ENCODE measurements at places on chromosomes 5 and 9.

DNA sequence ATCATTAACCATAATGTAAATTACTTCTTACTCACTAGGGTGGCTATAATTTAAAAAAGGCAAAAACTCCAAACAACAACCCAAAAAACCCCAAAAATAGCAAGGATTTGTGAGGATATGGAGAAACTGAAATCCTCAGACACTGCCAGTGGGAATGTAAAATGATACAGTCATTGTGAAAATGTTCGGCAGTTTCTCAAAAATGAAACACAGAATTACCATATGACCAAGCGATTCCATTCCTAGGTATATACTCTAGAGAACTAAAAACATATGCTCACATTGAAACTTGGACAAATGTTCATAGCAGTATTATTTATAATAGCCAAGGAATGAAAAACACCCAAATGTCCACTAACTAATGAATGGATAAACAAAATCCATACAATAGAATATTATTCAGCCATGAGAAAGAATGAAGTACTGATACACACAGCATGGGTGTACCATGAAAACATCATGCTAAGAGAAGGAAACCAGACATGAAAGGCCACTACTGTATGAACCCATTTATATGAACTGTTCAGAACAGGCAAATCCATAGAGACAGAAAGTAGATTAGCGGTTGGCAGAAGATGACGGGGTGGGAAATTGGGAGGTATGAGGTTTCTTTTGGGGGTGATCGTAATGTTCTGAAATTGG is 119.1 kb downstream of the MAPKAP1 start:
- DNase-seq, result no peak

DNA sequence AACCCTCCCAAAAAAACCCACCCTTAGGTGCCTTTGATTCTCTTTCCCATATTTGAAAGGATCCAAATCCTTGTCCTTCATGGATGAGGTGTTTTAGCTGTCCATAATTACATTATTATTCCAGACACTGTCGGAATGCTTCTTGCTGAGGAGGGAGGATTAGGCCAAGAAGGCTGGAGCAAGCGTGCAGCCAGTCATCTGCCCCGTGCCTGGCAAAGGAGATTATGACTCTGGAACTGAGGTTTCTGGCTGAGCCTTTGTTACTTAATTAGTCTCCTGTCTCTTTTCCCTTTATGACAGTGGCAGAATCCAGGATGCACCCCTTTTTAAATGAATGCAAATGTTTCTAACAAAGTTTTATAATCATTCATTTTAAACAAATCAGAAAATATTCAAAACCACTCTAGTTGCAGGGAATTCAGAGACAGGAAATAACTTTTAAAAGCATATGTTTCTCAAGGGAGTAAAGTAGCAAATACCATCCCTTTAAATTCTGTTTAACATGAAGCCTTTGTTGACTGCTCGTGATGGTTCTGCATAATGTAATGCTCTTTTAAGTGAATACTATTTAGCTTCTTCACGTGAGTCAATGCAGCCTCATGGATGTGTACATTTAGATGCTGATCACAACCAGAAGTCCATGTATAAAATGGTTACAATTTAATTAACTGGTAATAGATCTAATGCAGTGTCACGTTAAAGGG is 69.8 kb downstream of the GALNT10 start:
- no peak for DNase-seq

GRCh38 chr5:79416499-79416898 is 97.4 kb downstream of the HOMER1 start:
- DNase-seq, result no peak

- DNase-seq, result no peak
Measured at GRCh38 chr5:68137511-68138140, 77.9 kb upstream of the PIK3R1 start.

DNA sequence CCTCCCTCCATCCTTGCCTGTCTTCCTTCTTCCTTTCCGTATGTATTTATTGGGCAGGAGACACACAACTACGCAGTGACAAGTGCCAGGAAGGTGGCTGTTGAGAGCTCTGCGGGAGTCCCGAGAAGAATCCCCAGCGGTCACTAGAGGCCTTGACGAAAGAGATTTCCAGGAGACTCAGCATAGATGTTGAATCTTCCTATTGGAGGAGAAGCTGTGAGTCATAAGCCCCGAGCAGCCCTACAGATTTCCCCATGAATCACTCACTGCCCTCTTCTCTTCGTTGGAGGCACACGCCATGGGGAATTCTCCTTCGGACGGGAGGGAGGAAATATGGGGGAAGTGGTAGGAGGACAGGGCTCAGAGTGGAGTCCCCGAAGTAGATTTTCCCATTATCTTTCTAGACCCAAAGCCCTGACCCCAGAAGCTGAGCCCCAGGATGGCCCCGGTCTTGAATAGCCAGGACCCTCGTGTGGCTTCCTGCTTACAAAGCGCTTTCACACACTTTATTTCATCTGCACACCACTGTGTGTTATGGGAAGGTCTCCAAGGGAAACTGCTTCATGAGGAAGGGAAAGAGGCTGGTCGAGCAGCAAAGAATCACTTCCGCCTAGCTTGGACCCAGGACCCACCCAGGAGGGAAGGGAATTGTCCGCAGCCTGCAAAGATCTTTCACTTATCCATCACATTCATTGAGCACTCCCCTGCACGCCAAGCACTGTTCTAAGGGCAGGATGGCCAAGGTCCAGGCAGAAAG is 12.7 kb downstream of the DUSP1 start:
- no peak for DNase-seq

GRCh38 chr5:63686938-63687337 is 275.3 kb downstream of the HTR1A start:
- DNase-seq, result no peak

DNA sequence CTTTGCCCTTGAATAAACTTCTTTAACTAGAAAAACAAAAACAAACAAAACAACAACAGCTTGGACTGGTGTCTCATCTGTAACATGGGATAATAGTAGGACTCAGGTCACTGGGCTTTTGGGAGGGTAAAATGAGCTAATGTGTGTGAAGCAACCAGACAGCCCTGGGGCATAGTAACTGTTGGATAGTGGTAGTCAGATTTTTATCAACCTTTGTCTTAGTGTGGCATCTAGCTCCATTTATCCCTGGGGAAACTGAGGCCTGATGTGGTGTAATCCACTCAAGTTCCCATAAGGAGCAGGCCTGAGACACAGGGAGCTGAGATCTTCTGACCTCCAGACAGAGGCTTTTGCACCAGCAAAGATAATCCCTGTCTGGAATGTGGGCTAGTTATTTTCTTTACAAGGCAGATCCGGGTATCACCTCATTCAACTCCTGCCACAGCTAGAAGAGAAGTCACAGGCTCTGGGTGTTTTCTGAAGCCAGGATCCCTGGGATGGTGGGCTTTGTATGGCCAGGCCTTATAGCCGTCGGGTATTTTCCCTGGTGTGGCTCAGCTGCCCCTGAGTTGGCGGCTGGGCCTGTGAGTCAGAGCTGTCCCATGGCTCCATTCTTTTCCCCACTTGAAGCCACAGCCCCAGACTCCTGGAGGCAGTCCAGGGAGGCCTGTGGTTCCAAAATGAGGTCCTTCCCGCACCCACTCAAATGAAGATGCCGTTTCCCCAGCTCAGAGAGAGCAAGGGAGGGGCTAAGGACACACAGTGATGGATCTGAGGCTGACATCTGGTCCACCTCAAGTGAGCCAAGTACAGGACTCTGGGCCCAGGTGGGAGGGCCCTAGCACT is 26.1 kb upstream of the CSF1R start:
- DNase-seq, result no peak

DNA sequence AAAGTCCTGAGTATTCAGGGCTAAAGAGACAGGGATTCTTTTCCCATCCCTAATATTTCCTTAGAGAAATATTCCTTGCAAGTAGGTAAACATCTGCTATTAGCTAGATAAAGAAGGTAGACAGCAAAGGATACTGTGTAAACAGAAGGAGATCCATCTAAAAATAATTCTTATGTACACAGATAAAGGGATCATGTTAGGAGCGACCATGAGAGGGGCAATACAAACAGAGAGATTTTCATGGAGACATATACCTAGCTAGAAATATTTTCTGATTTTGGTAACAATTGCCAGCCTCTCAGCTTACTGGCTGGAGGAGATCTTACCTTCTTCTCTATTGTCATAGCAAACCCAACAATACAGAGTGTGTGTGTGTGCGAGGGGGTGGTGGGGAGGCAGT is 184.6 kb upstream of the DMAC1 start:
- no peak for DNase-seq

DNA sequence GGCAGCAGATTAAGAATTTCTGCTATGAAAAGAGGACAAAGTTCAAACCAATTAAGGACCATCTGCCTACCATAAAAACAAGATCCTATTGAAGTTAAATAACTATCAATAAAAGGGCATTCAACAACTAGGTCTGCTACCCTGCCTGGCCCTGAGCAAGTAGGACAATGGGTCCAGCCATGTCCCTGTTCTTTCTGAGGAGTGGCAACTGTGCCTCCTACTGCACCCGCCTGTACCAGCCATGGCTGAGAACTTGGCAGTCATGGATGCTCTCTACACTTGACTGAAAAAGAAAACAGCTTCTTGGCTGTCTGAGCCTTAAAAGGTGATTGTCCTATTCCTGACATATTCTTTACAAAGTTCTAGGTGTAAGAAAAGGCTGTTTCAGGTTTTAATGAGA is 652.4 kb downstream of the PDE4D start:
- DNase-seq, result no peak

- DNase-seq, result no peak
Measured at GRCh38 chr9:36905101-36906066, 128.7 kb downstream of the PAX5 start.

DNA sequence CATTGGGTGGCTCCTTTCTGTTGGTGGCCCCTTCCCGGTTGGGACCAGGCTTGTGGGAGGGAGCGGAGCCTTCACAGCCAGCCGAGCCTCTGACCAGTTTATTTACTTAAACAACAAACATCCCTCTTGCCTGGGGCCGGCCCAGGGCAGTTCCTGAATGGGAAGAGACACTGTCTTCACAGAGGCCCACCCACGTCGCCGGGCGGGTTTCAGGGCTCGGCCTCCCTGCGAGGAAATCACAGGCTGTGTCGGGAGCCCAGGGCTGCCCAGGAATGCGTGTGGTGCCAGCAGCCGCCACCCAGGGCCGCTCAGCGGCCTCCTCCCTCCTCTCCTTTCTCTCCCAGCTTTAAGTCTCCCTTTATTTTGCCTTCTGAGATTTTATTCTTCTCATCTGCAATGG is 132.5 kb downstream of the HSD17B3 start:
- DNase-seq, result no peak

GRCh38 chr9:107158321-107158720 is 124.8 kb upstream of the RAD23B start:
- DNase-seq, result no peak

DNA sequence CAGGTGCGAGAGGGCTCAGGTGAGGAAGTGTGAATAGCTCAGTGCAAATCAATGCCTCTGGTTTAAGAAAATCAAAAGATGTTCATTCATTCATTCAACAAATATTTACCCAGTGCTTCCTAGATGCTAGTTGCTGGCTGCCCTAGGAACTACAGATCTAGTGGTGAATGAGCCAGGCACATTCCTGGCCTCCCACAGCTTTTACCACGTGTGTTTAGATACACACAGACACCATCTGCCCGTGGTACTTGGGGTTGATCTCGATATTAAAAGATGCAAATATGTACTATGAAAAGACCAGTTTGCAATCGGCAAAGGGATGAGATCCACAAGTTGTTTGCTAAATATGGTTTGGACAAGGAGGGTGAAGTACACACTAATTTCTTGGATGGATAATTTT is 78.2 kb downstream of the GTF3C4 start:
- no peak for DNase-seq

DNA sequence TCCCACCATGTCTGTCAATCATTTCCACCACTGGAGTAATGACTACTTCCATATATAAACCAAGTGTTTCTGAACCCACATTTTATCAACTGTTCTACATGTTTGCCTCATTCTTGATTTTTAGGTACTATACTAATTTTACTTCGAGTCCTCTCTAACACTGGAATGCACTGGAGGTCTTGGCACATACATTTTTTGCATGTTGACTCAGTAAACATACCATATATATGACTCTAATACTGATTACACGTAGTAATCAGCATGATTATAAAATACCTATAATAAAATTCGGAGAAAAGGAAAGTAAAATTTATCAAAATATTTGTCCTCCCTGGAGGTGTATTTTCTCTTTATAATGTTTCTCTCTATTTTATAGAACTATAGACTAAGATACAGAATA is 621.7 kb upstream of the NUDT12 start:
- no peak for DNase-seq

DNA sequence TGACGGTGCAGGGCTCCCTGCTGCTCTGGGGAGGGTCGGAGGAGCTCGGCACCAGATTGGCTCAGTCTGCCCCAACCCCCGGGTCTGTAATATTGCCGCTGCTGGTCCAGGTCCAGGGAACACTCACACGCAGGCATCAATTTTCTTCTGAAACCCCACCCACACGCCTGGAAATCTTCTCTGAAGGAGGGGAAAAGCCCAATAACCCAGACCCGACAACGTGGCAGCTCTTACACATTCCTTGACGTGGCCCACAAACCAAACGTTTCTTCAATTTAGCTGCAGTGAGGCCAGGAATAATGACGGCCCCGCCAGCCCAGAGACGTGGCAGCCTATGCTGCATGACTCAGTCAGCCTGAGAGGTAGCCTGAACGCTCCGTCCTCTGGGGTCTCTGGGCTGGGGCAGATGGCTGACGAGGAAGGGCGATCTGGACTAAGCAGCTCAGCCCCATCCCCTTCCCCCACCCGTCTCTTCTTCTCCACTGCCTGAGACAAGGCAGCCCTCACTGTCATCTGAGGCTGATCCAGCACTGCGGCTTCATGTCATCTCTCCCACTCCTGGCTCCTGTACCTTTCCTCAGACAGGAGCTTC is 9.9 kb upstream of the SPARC start:
- no peak for DNase-seq

DNA sequence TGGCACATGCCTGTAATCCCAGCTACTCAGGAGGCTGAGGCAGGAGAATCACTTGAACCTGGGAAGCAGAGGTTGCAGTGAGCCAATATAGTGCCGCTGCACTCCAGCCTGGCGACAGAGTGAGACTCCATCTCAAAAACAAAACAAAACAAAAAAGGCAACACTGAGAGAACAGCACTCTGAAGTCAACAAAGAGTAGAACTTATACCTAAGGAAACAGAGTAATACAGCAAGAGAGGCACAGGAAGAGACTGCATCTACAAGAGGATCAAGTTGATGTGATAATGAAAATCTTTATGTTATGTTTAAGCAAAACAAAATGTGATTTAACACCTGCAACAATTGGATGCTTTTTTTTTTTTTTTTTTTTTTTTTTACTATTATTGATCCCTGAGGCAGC is 33.1 kb downstream of the FYB1 start:
- no peak for DNase-seq

DNA sequence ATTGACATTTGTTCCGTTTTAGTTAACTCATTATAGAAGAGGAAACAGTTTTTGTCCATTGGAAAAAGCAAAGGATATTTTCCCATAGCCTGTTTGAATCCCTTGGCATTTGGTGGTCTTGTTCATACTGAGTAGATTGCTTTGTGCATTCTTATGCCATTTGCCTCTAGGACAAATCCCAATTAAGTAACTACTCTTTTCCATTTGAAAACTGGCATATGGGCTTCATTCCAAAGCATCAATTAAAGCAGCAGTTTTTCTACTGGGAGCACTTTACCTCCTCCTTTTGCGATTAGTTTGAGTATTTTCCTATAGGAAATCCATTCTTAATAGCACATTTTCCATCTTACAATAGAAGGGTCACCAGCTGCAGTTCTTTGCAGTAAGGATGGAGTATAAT is 31.2 kb downstream of the GPR21 start:
- no peak for DNase-seq

Data from CD4-positive, alpha-beta T cell treated with Interleukin-10 for 1 hour (primary cell).